Fibroblast of skin of right biceps (primary cell): ENCODE measurements at places on chromosomes 16 and 17.
A peak's percentile ranks its signal among the peaks of the same experiment; 100 is the strongest.

GRCh38 chr17:27558341-27558740, 72.6 kb upstream of the LGALS9 start:
- no peak for DNase-seq

- DNase-seq = no peak
These were observed 10.6 kb downstream of the SHISA6 start for GRCh38 chr17:11251561-11252107.

GRCh38 chr16:81327011-81327410, 12.2 kb downstream of the GAN start:
- no peak for DNase-seq

DNA sequence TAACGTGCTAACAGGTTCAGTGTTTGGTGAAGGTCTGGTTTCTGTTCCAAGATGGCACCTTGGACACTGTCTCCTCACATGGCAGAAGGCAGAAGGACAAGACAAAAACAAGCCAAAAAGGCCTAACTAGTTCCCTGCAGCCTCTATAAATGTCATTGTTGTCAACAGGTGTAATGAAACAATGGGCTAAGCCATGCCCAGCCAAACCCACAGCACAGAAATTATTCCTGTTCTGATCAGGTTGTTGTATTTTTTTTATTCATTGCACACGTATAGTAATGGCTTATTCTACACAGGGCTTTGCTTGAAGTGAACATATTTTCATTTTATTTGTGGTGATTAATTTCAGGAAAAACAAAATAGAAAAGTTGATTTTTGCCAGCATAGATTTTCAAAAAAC, 16.1 kb upstream of the NUP93 start:
- DNase-seq = no peak

DNA sequence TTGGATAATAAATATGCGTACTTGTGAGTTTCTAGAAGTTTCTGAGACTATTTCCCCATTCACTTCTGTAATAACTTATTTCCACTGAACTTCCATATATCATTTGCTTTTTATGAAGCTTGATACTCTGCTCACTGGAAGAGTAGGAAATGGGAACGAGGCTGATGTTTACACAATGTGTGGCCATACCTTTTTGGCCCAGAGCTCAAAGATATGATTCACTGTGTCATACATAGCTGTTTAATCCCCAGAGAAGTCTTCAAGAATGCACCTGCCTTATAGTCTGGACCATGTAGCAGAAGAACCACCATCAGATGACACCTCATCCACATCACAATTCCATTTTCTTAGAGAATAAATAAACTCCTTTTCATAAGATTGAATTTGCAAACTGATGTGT, 40.3 kb upstream of the TEKT3 start:
- no peak for DNase-seq

DNA sequence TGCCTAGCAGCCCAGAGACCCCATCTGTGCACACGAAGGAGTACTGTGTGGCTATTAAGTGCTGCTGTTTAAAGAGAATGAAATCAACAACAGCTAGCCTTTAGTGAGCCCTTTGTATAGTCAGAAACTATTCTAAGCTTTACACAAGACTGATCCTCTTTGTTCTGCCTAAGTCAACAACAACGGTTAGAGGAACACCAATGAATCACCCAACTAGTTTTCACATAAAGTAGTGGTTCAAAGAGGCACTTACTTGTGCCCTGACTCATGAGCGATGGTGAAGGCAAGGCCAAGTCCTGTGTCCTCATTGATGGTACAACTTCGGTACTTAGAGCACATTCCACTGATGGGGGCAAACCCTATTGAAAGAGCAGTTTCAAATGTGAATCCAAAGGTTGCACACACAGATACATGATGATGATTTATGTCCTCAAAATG, 75.8 kb downstream of the ADAMTS18 start:
- peak; percentile 40 for DNase-seq

- peak; percentile 85 for DNase-seq
These were observed 18.5 kb downstream of the CYTH1 start for GRCh38 chr17:78763561-78763960.

DNA sequence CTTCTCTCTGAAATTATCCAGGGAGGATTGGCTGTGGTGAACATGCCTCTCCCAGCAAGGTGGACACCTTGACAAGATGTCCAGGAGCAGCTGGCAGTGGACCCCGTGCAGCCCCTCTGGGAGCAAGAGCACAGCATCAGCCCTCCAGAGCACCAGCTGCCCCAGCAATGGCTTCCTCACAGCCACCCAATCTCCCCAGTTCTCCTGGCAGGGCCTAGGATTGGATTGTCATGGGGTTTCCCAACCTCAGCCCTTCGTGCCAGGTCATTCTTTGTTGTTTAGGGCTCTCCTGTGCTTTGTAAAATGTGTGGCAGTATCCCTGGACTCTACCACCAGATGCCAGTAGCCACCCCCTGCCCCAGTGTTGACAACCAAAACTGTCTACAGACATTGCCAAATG, 1.8 kb upstream of the KRT36 start:
- DNase-seq = no peak

DNA sequence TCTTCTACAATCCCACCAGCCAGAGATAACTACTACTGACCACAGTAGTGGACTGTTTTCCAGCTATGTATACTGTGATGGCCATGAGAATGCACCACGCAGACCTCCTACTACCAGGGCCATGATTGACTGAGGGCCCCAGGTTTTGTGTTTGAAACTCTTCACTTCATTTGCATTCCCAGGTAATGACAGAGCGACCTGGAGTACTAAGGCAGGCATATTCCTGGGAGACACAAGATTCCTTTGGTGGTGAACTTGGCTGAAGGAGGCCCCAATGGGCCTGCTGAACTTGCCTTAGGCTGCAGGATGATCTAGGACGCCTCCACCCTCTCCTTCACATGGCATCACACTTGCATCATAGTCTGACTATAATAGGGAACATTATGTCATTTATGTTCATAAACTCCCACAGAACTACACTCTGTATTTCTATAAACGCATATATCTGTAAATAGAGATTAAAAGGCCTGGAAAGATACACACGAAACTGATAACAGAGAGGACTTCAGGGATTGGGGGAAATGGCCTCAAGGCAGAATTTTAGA, 30.4 kb downstream of the CLEC19A start:
- no peak for DNase-seq

- DNase-seq = no peak
These were observed 97.5 kb downstream of the RAB11FIP4 start for GRCh38 chr17:31488982-31489294.

GRCh38 chr16:5010576-5011329, 23.0 kb downstream of the NAGPA start:
- no peak for DNase-seq

GRCh38 chr16:21186326-21186691, 25.1 kb downstream of the ZP2 start:
- no peak for DNase-seq

DNA sequence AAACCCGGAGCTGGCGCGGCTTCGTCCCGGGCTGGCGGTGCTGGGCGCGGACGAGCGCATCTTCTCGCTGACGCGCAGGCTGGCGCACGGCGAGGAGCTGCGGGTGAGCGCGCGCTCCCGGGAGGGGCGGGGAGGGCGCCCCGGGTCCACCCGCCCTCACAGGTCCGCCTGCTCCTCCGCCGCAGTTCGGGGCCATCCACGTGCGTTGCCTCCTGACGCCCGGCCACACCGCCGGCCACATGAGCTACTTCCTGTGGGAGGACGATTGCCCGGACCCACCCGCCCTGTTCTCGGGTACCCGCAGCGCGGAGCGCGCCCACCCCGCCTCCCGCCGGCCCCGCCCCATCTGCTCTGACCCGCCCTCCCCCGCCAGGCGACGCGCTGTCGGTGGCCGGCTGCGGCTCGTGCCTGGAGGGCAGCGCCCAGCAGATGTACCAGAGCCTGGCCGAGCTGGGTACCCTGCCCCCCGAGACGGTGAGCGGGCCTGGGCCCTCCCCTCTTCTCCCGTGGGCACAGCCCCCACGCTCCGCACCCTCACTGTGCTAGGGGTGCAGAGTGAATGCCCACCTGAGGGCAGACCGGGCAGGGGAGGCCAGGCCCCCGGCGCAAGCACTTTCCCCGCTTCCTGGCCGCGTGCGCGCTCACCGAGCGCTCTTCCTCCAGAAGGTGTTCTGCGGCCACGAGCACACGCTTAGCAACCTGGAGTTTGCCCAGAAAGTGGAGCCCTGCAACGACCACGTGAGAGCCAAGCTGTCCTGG, 1.4 kb downstream of the HAGHL start:
- peak; percentile 72 for DNase-seq

GRCh38 chr17:43641416-43641815, 20.3 kb downstream of the MEOX1 start:
- no peak for DNase-seq

- no peak for DNase-seq
These were observed 267.9 kb downstream of the MRTFB start for GRCh38 chr16:14338969-14339368.

GRCh38 chr17:2975469-2975958, 87.9 kb downstream of the OR1D5 start:
- DNase-seq = no peak

- peak; percentile 13 for DNase-seq
These were observed 118.5 kb downstream of the C16orf78 start for GRCh38 chr16:49491771-49492761.

- peak; percentile 74 for DNase-seq
These were observed 52.6 kb downstream of the PLCG2 start for GRCh38 chr16:81831722-81832126.

DNA sequence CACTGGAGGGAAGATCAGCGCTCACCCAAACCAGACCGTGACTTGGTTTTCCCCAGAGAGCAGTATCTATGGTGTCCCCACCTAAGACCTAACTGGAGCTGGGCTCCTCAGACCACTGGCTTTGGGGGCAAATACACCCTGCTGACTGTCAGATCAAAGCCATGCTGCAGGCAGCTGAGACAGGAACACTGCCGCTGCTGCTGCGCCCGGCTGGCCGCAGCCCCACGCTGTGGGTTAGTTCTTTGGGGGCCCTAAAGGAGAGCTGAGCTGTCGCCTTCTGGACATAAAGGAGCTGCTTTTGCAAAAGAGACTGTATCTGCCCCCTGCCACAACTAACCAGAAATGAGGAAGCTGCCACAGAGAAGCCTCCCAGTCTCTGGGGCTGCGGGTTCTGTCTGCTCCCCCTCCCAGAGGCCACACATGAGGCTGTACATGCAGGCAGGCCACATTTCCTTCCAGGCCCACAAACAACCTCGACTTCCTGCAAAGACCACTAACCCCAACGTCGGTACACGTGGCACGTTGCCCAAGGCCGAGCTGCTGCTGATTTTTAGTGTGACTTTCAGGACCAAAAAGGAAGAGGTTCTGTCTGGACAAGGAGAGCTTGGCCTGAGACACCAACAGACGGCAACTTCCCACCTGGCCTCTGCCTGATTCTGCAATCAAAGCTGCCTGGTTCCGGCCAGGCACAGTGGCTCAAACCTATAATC, 18.2 kb upstream of the ABR start:
- DNase-seq = peak; percentile 74

DNA sequence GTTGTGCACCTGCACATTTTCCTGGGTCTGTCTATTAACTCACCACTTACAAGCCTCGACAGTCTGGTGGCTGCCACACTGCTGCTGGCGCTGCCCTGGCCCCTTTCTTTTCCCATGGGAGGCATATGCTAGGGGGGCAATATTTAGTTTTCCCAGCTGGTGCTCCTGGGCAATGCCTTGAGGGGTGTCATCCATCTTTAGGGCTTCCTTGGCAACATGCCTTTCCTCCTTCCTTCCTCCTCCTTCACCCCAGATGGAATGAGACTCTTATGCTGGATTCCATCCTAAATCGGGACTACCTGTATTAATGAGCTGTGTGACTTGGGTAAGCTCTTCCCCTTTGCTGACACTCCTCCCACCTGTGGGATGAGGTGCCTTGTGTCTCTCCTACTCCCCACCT, 64.8 kb upstream of the CDC42EP4 start:
- DNase-seq = no peak

- peak; percentile 23 for DNase-seq
These were observed 58.3 kb downstream of the PLD6 start for GRCh38 chr17:17147821-17148220.

- no peak for DNase-seq
These were observed 7.8 kb downstream of the GAA start for GRCh38 chr17:80109066-80109660.

GRCh38 chr17:78442648-78443218, 64.3 kb downstream of the PGS1 start:
- DNase-seq = peak; percentile 33

DNA sequence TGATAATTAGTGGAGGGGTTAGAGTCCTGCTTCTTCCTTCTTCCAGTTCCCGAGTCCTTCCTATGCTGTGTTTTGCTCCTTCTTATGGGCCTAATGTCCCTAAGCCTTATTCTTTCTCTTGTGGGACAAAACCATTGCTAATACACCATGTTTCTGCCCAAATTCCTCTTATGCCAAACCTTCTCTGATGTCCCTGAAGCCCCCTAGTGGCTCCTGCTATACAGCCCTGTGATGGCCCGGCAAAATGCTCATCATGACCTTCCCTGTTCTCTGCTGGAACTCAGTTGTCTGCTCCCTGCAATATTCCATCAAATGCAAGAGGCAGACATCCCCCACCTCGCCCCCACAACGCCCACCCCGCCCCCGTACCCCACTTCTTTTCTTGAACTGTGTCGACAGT, 171.6 kb downstream of the CDH11 start:
- DNase-seq = no peak

GRCh38 chr17:14157822-14158221, 78.8 kb downstream of the CDRT15 start:
- DNase-seq = no peak

- DNase-seq = no peak
These were observed 32.4 kb upstream of the MMD start for GRCh38 chr17:55453839-55454557.

GRCh38 chr16:7861891-7862582, 529.4 kb downstream of the RBFOX1 start:
- DNase-seq = no peak

DNA sequence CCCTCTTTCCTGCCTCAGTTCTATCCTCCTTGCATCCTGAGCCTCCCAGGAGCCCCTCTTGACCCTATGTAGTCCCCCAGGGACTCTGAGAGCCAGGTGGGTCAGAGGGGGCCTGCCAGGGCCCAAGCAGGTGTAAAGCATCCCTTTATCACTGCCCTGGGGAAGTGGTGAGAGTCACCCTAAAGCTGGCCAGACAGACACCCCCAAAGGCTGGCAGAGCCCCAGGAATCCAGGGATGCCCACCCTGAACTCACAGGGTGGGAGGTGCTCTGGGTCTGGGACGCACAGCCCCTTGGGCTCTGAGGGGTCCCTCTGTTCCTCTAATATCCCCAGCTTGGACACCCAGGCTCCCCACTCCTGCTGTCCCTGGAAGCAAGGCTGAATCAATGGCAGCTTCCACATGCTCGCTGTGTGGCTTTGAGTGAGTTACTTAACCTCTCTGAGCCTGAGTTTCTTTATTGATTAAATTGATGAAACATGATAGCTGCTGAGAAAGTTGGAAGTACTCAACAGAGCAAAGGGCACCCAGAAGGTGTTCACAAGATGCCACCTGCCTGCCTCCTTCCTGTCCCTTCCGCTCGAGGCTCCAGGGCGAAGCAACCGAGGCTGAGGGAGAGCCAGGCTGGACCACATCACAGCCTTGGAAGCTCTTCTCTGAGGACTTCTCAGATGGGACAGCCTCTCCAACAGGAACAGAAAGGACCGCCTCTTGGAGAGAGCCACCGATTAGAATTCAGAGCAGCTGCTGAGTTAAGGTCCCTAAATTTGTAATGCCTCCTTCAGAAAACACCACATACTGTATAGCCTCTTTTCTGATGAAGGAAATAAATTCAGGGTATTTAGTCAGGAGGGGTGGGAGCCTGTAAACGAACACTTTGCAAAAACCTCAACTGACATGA, 67.1 kb upstream of the DOC2B start:
- DNase-seq = no peak

- DNase-seq = no peak
These were observed 120.9 kb upstream of the SMURF2 start for GRCh38 chr17:64783031-64783461.
